ENCODE measurements at places on chromosomes 12 and 14. TPM values are rescaled to one million over a fixed set of nuclear protein-coding genes. Genes with fewer than 3 reads are reported as not detected.

ATXN7L3B gene
- total RNA-seq: 19.0 TPM

DNA sequence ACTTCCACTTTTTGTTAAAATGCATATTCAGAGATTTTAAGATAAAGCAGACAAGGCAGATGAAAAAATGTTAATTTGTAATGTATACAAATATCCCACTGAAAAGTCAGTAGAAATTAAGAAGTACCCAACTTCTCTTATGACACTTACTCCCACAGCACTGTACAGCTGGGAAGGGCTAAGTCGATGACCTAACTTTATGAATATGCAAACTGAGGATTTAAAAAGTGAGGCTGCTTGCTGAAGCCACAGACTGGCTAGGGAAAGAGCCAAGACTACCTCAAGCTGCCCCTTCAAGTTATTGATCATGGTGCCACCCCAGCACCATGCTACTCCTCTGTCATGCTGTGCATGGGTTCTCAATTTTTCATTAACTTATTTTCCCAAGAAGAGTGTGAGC, 17.0 kb downstream of the PPM1H start:
- no peak for DNase-seq

- no peak for DNase-seq
These were observed 51.1 kb upstream of the EIF5 start for GRCh38 chr14:103282932-103283331.

GRCh38 chr12:108683906-108684556, 47.3 kb downstream of the CORO1C start:
- DNase-seq: no peak

GRCh38 chr14:76080025-76080424, 71.7 kb upstream of the GPATCH2L start:
- DNase-seq: no peak

- DNase-seq: no peak
These were observed 78.2 kb downstream of the SCN8A start for GRCh38 chr12:51669271-51669670.

DNA sequence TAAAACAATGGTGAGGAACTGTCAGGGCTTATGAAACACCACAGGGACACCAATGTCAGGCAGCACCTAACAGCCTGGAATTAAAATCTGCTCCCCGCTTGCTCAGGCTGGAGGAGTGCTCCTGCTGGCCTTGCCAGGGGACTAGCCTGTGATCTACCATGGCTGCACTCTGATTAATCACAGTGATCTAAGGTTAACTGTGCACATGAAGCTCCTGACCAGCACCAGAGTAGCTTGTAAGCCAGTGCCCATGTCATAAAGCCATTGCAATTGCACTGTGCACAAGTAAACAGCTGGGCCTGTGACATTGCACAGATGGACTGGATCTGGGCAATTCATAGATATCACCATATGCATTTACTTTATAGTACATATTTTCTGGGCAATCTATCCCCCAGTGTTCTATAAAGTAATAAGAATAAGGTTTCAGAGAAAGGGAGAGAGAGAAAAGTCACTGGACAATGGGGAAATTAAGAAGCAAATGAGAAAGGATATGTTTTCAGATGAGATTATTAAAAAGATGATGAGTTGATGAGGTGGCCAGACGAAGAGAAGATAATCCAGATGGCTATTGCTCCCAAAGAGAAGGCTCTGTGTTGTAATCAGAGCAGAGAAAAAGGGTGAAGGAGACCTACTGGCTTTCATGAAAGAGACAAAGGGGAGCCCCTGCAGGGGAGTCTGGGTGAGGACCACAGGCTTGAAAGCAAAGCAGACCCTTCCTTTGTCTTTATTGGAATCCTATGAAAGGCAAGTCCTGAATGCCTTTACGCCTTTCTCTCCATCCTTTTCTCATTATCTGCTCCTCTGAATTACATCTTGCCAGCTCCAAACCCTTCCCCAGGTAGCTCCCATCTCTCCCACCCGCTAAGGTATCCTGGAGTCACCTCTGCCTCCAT, 145.8 kb downstream of the SLC38A6 start:
- no peak for DNase-seq

ASCL1 gene
- not detected for total RNA-seq

ITGA7 gene
- 463 TPM for total RNA-seq

TAS2R13 gene
- 3.2 TPM for total RNA-seq

CDCA3 gene
- 0.42 TPM for total RNA-seq

GDF11 gene
- 9.4 TPM for total RNA-seq

GRCh38 chr14:41662780-41663472, 56.2 kb downstream of the LRFN5 start:
- no peak for DNase-seq

DNA sequence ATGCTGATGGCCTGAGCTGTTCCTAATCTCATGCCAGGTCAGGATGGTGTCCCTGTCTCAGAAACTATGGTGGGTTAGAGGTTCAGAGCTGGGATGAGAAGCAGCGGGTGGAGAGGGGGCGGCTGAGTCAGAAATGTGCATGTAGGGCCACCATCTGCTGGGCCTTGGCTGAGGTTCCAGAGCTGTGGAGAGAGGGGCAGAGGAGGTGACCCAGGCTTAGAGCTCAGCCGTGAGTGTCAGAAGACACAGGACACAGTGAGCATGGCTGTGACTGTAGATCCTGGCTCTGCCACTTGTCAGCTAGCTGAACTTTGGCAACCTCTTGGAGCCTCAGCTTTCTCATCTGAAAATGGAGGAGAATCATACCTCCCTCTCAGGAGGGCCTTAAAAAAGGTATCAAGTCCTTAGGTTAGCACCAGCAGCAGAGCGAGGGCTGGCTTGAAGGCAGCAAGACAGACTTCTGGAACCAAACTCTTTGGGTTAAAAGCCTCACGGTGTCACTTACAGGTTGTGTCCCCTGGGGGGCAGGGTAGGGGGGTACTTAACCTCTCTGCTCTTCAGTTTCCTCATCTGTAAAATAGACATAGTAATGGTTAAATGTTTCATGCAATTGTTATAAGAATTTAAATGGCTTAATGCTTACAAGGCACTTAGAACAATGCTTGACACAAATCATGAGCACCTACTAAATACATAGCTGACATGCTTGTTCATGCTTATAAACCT, 34.8 kb downstream of the TMEM229B start:
- DNase-seq: no peak

DNA sequence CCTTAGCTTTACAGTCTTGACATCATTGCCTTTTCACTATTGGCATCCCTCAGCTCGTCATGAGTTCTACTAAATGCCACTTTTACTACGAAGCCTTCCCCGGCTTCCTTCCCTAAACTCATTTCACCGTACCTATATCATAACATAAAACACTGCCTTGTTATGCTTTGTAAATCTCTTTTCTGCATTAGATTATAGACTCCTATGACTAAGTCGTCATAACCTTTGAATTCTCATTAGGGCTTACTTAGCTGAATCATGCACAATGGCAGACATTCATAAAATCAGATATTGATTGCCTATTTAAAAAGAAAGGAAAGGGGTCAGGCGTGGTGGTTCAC, 21.0 kb downstream of the BTG1 start:
- DNase-seq: no peak

ASIC1 gene
- total RNA-seq: 0.39 TPM

SLC5A8 gene
- total RNA-seq: not detected

DEGS2 gene
- total RNA-seq: 0.99 TPM

- no peak for DNase-seq
These were observed 4.6 kb downstream of the ZNF384 start for GRCh38 chr12:6684609-6685008.

DNA sequence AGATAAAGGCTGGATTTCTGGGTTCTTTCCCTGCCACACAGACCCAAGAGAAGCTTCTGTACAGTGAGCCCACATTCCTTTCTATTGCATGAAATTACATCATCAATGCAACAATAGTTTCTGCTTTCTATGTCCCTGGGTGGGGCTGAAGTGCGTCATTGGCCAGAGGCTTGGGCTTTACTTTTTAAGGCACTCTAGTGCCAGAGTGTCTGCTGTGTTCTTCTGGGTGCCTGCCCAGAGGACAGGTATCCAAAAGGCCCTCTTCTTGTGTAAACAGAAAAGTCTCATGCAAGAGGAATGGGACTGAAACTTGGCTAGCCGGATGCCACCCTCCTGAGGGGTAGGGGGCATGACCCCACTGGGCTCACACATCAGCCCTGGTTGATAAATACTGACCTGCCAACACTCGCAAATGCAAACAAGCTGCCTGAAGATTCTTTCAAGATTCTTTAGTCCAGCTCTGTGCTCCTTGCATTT, 5.9 kb downstream of the KRT86 start:
- peak; percentile 89 for DNase-seq

- peak; percentile 87 for DNase-seq
These were observed 7.7 kb downstream of the UBC start for GRCh38 chr12:124906606-124907261.

ACVRL1 gene
- 96.9 TPM for total RNA-seq

DNA sequence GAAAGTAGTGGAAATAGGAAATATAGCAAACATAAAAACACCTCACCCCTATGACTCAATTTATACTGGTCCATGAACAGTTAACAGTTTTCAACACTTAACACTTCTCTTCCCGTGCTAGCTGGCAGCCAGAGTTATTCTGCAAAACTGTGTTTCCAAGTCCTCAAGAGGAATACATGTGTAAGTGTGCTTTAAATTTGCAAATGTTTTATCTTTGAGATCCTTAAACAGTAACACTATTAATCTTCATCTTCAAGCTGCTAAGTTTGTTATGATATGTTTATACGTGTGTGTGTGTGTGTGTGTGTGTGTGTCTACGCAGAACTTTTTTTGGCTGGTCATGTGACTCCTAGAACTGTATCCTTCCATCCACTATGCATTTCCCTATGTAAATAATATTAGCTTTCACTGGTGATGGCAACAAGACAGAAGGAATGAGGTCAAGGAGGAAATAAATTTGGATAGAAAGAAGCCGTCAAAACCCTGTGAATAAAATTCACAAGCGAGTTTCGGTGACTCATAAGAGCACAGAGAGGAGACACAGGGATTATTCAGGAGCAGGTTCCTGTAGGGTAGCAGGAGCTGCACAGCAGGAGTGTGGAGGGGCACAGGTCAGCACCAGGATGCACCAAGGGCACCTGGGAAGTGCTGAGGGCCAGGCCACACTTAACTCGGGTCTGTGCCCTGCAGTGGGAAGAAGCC, 105.9 kb upstream of the ETV6 start:
- no peak for DNase-seq

GRCh38 chr14:65555358-65555757, 142.8 kb downstream of the FUT8 start:
- DNase-seq: no peak

DNA sequence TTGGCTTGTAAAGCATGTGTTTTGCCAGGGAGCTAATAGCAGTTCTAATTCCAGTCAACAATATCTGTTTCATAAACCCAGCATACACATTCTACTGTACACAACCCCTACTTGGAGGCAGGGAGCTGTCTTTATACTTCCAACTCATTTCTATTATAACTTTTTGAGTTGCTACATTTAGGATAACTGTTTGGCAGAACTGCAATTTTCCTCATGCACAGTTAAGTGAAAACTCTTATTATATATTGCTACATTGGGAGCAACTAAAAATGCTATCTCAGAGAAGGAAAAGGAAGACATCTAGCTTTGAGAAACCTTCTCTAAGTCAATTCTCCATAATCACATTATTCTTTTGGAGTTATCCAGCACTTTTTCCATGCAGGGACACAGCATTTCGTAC, 480.2 kb downstream of the RPS29 start:
- DNase-seq: no peak

NTF3 gene
- 21.8 TPM for total RNA-seq

DNA sequence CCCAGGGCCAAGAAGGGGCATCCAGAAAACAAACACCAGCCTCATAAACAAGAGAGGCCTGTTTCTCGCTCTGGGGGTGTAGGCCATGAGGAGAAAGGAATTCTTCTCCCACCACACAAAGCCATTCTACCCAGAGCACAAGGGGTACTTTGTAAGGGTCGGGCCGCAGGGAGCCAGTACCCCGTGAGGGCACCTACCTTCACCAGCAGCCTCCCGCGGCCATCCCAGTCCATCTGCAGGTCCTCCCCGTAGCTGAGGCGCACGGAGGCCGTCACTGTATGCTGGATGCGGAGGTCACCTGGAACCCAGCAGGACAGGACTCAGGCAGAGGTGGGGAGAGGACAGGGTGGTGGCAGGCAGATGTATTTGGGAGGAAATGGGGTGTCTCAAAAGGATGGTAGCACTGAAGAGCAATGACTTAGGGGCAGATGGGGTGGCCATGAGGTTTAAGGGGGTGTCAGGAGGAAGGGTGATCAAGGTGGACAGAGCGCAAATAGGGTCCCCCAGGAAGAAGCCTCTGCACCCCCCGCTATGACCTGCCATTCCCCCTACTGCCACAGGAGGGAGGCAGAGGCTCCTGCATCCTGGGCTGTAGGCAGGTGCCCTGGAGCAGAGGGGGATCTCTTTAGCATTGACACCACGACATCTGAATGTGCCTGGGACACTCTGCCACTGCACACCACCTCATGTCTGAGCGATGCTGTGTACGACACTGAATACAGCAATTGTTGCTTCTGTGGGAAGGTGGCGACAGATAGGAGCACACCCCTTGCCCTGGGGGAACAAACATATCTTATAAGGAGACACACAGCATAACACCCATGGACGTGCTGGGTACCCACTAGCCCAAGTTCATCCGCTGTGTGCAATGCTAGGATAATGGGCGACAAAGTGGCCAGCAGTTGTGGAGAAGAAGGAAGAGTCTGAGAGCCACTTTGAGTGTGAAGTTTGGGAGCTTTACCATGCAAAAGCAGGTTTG, 61.4 kb downstream of the VWF start:
- no peak for DNase-seq

PTCSC3 gene
- not detected for total RNA-seq

- no peak for DNase-seq
These were observed 3.7 kb upstream of the IGF1 start for GRCh38 chr12:102484017-102484416.

GRCh38 chr14:104717646-104718045, 6.4 kb upstream of the ADSS1 start:
- DNase-seq: no peak

- DNase-seq: no peak
These were observed 5.9 kb downstream of the RIN3 start for GRCh38 chr14:92519246-92520101.

GRCh38 chr12:125151284-125151683, 86.0 kb downstream of the AACS start:
- no peak for DNase-seq

MANSC1 gene
- total RNA-seq: 38.1 TPM

HOXC6 gene
- 14.7 TPM for total RNA-seq

DNA sequence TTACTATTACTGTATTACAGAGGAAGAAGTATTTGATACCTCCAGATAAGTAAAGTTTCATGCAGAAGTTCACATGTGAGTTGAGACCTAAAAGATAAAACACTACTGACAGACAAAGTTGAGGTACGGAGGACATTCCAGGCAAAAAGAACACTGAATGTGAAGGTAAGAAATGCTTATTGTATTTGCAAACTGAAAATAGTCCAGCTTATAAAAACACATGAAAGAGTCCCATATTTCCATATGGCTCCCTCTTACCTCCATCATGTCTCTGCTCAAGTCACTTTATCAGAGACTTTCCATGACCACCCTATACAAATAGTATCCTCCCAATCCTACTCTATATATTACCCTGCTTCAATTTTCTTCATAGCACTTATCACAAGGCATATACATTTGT, 35.8 kb downstream of the SENP1 start:
- DNase-seq: no peak

CRIP2 gene
- total RNA-seq: 352 TPM

DNA sequence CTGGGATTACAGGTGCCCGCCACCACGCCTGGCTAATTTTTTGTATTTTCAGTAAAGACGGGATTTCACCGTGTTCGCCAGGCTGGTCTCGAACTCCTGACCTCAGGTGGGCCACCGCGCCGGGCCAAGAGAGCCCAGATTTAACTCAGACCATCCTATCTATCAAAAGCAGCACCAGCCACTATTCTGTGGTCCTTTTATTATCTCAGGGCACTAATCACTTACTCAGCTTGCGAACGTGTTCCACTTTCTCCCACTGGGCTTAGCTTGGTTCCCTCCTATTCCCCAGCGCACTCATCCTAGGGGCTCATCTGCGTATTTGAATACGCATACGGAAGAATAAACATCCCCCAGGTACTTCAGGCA, 16.2 kb upstream of the AACS start:
- DNase-seq: no peak
